ENCODE measurements at places on chromosomes 11 and 22. TPM values are rescaled to one million over a fixed set of nuclear protein-coding genes. Genes with fewer than 3 reads are reported as not detected.

Gene THY1
- 376 TPM for total RNA-seq

Gene BIK
- total RNA-seq = 3.0 TPM

Gene TCF20
- total RNA-seq = 77.0 TPM

- no peak for DNase-seq
Observed at GRCh38 chr11:83609191-83609590, 323.0 kb upstream of the CCDC90B start.

GRCh38 chr11:8230178-8230859 lies 33.4 kb downstream of the LMO1 start:
- DNase-seq = no peak

DNA sequence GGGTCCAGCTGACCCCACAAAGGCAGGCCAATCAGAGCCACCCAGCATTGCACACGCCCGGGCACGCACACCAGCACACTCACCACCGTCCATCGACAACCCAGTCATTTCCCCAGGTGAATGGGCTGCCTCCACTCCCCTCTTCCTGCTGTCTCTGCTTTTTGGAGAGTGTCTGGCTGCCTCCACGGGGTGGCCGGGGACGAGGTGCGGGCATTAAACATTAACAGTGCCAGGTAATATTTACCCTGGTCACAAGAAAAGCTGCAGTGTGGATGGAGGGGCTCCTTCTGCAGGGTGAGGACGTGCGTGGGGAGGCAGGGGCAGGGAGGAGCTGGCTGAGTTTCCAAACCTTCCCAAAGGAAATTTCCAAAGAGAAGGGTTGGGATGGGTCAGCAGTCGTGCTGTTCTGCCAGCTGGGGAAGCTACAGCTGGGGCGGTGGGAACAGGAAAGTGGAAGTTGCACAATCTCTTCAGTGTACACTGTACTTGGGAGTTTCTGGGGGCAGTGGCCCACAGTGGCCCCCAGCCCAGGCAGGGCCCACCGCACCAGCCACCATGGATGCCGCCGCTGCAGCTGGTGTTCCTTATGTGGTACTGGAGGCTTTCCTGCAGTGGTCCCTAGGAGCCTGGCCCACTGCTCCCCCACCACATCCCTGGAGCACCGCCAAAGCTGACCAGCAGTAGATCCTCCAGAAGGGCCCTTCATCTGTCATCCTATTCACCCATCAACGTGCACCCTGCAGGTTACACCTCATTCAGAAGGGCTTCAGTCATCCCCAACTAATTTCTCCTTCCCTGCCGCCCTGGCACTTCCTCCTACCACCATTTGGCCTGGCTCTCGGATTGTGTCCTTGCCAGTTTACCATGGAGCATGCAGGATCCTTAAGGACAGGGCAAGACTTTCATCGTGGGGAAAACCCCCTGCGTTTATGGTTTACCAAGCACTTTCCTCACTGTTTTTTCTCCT lies at the start of gene FXYD2:
Gene FXYD2 (minus strand): TSS at position 174 of the 967 bp plus-strand sequence. CDS start 66 bp downstream, at position 108.
- DNase-seq = peak; percentile 5

- DNase-seq = no peak
Observed at GRCh38 chr11:112477152-112477551, 216.5 kb upstream of the PLET1 start.

DNA sequence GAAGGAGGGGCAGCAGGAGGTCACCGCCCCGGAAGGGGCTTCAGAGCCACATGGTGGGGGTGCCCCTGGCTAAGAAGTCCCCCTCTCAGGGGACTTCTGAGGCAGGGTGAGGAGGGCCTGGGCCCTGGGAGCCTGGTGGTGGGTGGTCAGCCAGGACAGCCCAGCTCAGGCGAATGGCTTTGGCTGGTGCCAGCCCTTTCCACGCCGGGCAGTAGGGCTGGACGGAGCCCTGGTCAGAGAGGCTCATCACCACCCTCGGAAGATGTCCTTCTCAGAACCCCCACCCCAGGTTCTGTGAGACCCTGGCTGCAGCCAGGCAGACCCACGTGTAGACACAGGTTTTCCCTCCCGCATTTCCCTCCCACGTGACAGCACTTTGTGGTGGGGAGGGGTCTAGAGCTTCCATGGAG lies 35.9 kb downstream of the OSBPL5 start:
- no peak for DNase-seq

Gene LMF2
- 38.1 TPM for total RNA-seq

Gene SLC22A25
- total RNA-seq = not detected

Gene EIF1AD
- total RNA-seq = 29.7 TPM

DNA sequence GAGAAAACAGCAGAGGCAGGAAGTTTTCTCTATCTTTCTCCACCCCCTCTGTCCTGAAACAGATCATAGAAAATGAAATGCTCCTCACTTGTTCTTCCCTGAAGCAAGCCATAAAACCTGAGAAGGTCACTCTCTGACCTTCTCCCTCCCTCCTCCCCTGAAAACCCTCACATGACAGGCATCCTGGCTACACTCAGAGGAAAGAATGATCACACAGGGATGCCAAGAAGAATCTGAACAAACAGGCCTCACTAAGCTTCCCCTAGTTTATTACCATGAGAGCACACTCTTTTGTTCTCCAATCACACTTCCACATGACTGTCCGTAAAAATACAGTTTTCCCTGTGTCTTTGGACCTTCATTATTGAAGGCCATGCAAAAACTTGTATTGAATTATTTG lies 300.1 kb downstream of the BUD13 start:
- DNase-seq = no peak

Gene RFPL1
- not detected for total RNA-seq

DNA sequence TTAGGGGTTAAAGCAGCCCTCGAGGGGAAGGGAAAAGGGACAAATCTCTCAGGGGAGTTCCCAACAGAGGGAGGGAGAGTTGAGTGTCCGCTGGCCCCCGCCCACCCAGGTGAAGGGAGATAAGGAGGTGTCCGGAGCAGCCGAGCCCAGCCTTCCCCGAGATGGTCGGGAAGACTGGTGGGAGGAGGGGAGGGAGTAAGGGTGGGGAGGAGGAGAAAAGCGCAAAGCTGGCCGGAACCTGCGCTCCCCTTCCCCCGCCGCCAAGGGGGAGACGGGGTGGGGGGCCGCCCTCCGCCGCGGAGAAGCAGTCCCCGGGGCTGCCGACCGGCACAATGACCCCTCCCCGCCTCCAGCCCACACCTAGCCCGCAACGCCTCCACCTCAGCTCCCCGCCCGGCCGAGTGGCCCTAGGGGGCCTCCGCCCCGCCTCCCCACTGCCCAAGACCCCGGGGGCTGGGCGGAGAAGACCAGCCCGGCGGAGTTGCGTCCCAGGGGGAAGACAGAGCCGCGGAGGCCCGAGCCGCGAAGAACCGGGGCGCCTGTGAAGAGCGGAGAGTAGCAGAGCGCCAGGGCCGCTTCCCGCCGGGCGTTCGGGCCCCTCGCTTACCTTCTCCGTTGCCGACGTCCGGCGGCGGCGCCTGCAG lies 479 bp downstream of the RSF1 start:
- DNase-seq = peak; percentile 80

DNA sequence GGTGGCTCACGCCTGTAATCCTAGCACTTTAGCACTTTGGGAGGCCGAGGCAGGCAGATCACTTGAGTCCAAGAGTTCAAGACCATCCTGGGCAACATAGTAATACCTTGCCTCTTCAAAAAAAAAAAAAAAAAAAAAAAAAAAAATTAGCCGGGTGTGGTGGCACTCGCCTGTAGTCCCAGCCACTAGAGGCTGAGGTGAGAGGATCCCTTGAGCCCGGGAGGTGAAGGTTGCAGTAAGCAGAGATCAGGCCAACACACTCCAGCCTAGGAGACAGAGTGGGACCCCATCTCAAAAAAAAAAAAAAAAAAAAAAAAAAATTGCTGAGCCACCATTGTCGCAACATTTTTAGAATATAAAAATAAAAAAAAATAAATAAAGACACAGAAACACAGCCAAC lies 7.6 kb downstream of the CKAP5 start:
- DNase-seq = no peak

Gene CLCF1
- total RNA-seq = 0.48 TPM

GRCh38 chr11:45301537-45302246 lies 15.6 kb upstream of the SYT13 start:
- no peak for DNase-seq

- DNase-seq = no peak
Observed at GRCh38 chr22:40347300-40347699, 1.0 kb downstream of the ADSL start.

DNA sequence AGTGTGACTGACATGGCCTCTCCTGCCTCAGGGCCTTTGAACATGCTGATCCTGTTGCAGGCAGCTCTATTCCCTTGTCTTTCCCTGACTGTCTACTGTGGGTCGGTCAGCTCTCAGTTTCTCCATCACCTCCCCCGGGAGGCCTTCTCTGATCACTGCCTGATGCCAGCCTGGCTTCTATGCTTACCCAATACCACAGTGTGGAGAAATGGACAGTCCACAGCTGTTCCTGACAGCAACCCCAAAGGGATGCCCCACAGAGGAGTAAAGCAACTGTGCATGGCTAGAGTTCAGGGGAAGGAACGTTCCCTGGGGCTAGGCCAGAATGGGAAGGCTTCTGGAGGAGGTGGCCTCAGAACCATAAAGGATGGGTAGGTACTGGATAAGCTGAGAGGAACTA lies 354.3 kb downstream of the MIAT start:
- DNase-seq = no peak

DNA sequence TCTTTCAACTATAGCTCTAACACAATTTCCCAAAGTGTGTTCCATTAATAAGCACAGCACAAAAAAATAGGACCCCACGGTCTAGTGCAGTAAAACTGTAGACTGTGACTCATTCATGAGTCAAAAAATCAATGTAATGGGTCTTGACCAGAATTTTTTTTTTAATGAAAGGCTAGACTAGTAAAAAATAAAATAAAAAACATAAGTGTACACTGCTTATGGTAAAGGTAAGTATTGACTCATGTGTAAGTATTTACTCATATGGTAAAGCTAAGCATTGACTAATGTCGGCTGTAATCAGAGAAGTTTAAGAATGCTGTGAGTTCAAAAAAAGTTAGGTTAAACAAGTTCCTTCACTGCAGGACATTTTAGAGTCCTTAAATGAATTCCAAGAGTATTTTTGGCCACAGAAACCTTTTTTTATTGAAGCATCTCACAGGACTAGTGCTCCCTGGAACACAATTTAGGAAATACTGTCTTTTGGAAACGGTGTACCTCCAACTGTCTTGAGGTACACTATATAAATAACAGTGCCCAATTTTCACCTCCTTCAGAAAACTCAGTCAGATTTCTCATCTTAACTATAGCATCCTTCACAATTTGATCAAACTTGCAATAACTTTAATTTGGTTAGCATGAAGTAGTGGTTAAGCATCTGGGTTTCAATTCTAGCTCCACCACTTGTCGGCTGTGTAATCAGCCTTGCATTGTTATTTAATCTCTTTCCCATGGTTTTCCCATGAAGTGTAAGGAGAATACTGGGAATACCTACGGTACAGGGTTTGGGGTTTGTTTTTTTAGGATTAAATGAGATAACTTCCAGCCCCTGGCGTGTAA lies 2.1 kb downstream of the CCDC73 start:
- DNase-seq = no peak

GRCh38 chr22:25388866-25389540 lies 169.6 kb downstream of the CRYBB2 start:
- DNase-seq = no peak

- no peak for DNase-seq
Observed at GRCh38 chr22:46793497-46793896, 31.0 kb downstream of the TBC1D22A start.

GRCh38 chr11:2321311-2321683 lies 19.5 kb downstream of the TSPAN32 start:
- DNase-seq = no peak

Gene MS4A4E
- total RNA-seq = not detected

DNA sequence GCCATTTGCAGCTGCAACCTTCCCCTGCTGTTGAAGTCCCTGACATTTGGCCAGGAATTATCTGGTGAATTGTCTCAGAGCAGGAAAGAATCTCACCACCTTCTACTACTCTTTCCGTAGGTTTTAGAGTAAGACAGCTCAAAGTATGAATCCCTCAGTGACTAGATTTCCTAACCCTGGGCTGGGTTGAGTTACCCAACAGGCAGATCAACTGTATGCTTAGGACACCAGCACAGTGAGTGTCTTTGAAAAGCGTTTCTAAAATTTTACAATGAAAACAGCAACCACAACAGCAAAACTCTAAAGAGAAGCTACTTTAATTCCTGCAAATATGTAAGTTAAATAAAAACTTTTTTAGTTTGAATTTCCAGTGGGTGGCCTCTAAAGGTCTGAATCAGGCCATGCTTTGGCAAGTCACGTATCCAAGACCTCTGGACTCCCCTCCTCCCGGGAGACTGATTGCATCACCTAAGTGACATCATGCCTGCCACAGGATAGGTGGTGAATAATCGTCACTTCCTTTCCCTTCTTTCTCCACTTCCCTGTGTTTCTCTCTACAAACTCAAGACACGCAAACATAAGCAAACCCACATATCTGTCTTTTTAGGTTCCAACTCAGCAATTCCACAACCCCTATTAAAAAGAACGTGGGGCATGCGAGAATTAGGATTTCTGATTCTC lies 7.8 kb downstream of the OR8B12 start:
- DNase-seq = no peak

Gene OR52I1
- not detected for total RNA-seq

GRCh38 chr22:40348025-40348658 lies 1.8 kb downstream of the ADSL start:
- peak; percentile 42 for DNase-seq

DNA sequence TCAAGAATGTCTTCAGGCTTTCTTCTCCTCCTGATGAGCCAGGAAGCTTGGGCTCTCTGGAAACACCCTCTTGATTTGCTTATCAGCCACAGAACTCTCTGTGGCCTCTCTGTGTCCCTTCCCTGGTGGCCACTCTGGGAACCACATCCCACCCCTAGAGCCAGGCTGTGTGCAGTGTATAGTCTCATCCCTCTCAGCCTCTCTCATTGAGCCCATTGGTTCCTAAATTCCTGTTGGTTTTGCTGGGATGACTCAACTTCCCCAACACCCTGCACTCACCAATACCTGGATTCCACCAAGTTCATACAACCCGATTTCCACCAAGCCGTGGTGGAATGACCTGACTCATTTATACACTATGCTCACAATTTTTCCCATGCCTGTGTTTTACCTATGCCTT lies 5.2 kb downstream of the IRAG1 start:
- peak; percentile 38 for DNase-seq

Gene LDHAL6A
- total RNA-seq = not detected

GRCh38 chr11:113907681-113908080 lies 3.1 kb downstream of the HTR3B start:
- no peak for DNase-seq

Gene TSGA10IP
- total RNA-seq = 4.1 TPM

- no peak for DNase-seq
Observed at GRCh38 chr11:62439785-62440602, 21.2 kb downstream of the SCGB1A1 start.

GRCh38 chr11:28524098-28524497 lies 415.9 kb downstream of the METTL15 start:
- no peak for DNase-seq

DNA sequence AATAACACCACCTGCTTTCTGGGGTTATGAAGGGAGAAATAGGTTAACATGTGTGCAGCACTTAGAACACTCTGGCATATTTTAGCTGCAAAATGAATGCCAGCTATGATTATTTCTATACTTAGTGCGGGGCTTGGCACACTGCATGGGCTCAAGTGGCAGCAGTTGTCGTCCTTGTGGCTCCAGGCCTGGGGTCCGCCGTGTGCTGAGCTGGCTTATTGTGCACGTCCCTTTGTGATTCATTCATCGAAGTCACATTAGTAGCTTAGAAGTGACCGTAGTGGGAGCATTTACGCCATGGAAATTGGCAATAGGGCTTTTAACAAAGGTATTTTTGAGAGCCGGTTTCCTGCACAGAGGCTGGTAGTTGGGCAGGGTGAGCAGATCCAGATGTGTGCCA lies 4.2 kb downstream of the RASD2 start:
- DNase-seq = no peak

Gene LRRC32
- 1.6 TPM for total RNA-seq
